ENCODE measurements at places on chromosomes 6 and 20.

- DNase-seq: no peak
Observed at GRCh38 chr6:116205281-116205680, 48.6 kb downstream of the TSPYL4 start.

DNA sequence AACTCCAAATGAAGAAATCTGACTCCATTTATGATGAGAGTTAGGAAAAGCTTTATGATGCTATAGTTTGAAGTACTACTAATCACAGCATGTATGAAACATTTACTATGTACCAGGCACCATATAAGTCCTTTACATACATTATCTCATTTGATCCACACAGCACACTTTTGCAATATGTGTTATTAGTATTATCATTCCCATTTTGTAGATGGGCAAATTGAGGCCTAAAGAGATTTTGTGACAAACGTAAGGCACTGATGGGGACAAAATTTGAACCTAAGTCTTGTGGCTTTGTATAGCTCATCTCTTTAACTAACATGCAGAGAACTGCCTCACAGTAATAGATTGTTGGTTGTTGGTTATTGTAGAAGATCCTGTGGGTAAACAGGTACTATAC is 14.2 kb upstream of the TNFRSF21 start:
- DNase-seq: no peak

- DNase-seq: no peak
Observed at GRCh38 chr6:163608204-163608644, 193.7 kb downstream of the QKI start.

GRCh38 chr20:63778034-63778752 is 38.6 kb downstream of the SLC2A4RG start:
- DNase-seq: no peak

GRCh38 chr6:10409731-10410206 is 5.1 kb downstream of the TFAP2A start:
- no peak for DNase-seq

- no peak for DNase-seq
Observed at GRCh38 chr6:148493424-148493823, 150.8 kb downstream of the SASH1 start.

DNA sequence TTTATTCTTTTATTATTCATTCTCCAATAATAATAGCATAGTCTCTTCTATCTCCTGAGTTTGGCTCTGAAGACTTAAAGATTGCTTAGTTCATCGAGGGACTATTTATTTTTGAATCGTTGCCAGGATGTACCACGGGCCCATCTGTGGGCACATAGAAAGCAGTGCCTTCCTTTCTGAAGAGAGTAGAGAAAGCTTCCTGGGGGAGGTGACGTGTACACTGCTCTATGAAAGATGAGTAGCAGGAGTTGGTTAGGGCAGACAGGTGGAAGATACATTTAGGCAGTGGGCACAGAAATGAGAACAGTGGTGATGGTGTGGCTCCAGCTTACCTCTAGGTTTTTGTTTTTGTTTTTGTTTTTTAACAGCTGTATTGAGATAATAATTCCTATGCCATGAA is 98.4 kb downstream of the CDKAL1 start:
- DNase-seq: no peak

- no peak for DNase-seq
Observed at GRCh38 chr6:106126482-106126881, 40.3 kb downstream of the PRDM1 start.

DNA sequence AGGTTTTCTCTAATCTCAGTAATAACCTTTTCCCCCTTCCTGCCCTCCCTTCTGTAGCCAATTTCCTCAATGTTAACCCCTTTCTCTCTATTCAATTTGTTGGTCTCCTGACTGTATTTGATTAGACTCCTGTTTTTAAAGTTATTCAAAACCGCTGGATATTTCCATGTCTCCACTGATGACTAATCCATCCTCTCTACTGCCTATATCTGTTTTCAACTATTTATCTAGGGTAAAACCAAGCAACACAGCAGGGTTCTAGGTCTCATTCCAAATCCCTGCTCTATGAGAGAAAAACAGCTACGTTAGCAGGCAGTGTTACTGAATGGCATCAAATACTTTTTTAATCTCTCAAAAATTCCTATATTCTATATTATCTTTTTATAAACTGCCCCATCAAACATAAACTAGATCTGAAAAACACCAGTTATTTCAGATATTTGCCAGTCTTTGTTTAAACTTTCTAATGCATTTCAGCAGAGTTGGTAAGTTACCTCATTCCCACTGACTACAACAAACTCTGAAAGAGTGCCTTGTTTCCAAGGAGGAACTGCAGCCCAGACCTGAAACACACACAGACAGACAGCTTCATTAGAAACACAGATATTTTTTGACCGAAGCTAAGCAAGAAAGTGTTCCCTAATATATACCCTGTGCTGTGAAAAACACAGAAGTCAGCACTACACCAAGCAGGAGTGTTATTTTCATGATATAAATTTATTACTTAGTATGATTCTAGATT is 8.2 kb downstream of the RTN4IP1 start:
- no peak for DNase-seq

- no peak for DNase-seq
Observed at GRCh38 chr6:159633196-159633595, 59.8 kb downstream of the SOD2 start.

DNA sequence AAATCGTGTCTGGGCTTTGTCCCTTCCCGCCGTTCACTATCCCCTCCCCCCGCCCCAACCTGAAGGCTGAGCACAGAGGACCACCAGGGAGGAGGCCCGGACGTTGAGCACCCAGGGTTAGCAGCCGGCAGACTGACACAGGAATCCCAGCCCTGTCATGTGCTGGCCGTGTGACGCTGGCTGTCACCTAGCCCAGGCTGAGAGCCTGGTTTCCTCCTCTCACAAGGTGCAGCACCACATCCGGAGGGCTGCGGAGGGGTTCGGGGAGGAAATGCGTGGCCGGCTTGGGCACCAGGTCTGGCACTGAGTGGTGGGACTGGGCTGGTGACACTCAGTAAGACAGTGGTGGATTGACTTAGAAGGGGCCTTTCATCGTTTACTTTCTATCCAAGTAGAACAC is 4.6 kb upstream of the LSM14B start:
- DNase-seq: peak; percentile 65

DNA sequence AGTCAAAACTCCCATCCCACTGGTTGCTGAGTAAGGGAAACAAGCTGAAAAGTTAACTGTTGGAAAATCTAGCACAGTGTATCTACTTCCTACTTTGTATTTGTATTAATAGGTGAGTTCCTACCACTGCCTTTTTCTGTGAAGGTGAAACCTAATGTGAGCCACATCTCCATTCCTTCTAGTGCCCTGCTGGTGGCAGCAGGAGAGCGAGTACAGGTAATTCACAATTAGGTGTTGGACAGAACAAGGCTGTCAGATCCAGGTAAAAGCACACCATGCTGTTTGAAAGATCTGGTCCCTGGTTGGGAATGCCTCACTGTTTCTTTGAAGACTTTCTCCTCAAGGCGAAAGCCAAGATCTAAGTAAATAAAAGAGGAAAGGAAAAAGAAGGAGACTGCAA is 528.4 kb downstream of the PKHD1 start:
- no peak for DNase-seq

GRCh38 chr6:28776269-28777146 is 147.3 kb downstream of the TRIM27 start:
- DNase-seq: no peak

DNA sequence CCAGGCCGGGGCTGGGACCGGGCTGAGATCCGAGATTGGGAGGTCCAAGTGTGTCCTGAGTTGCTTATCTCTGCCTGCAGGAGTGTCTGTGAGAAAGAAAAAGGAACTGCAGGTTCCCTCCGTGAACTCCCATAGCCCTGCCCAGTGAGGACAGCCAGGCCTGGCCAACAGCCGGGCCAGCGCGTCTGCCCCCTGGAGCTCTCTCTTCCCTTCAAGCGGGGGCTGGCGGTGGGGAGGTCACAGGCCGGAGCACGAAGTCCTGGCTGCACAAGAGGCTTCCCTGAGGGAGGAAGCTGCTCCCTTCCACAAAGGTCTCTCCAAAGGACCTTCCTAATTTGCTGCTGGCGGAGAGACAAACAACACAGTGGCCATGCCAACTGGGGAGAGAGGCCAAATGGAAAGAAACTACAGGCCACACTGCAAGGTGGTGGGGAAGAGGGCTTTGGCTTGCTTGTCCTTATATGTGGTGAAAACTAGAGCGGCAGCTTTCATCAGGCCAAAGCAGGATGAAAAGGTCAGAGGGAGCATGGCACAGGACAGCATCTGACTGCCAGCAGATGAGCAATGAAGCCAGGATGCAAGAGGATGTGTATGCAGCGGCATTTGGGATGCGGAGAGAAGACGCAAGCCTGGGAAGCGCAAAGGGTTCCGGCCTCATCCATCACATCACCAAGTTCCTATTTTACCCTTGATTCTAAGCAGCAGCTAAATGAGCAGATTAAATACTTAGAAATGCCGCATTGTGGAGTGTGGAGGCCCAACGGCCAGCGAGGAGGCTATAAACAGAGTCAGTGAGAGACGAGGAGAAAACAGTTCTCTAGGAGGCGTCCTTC is 260.0 kb downstream of the ERMARD start:
- DNase-seq: no peak

DNA sequence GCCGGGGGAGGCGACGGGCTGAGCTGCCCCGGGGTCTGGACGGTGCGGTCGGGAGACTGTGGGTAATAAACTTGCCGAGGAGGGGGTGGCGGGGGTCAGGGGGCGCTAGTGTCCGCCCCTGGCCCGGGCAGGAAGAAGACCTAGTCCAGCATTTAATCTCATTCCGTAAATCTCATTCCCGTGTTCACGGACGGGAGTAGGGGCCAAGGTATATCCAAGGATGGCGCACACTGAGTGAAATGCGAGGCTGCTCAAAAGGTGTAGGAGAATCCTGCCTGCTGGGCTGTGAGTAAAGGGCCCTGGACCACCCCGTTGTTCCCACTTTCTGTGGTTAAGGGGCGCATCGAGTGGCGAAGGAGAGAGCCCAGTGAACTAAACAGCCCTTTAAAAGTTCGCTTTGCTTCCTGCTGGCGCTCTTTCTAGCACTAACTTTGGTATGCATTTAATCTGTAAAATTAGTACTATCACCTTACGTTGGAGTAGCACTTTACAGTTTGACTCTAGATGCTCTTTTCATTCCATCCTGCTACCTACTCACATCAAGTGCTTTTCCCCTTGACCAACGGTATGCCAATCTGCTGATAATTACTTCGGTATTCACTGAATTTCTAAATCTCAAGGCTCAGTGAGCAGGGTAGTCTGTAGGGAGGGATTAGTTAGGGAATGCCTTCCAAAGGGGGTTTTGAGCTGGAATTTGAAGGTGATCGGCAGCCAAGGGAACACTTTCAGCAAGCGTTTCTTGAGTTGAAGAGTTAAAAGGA is 730 bp downstream of the PARD6B start:
- no peak for DNase-seq

GRCh38 chr6:4747588-4747987 is 28.6 kb upstream of the CDYL start:
- no peak for DNase-seq

DNA sequence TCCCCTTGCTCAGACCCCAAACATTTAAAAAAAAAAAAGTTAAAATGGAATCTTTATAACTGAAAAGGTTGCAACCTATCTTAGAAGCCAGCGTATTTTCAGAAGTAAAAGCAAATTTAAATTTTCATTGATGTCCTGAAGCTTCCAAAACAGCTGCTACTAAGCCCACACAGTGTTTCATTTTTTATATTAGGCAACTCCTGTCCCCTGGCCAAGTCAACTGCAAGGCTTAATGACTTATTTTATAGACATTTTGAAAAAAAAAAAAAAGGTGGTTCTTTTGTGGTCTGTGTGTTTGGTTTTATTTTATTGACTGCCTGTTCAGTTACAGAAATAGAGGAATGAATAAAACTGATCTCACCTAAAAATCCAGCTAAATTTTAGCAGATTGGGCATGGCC is 13.0 kb downstream of the CFAP61 start:
- no peak for DNase-seq

- DNase-seq: no peak
Observed at GRCh38 chr6:47438481-47439347, 38.9 kb upstream of the CD2AP start.

- DNase-seq: no peak
Observed at GRCh38 chr6:145502416-145502815, 232.9 kb downstream of the EPM2A start.

DNA sequence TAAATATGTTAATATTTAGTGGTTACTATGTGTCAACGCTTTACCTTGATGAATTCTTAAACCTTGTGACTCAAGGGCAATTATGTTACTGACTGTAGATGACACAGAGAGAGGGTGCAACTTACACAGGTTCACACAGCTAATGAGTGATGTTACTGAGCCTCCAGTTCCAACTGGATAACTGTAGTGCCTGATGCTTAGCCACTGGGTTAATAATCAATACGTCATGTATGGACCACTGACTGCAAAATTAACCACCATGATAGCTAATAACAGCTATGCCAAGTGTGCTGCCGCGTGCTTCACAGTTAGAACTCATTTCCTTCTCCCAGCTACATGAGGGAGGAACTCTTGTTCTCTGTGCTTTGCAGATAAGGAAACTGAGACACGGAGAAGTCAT is 45.4 kb downstream of the SIRPA start:
- no peak for DNase-seq

GRCh38 chr6:106370639-106371038 is 10.1 kb downstream of the CRYBG1 start:
- no peak for DNase-seq

- no peak for DNase-seq
Observed at GRCh38 chr20:48679599-48679998, 148.2 kb downstream of the PREX1 start.

- no peak for DNase-seq
Observed at GRCh38 chr6:73180076-73180738, 45.1 kb downstream of the KHDC1L start.

DNA sequence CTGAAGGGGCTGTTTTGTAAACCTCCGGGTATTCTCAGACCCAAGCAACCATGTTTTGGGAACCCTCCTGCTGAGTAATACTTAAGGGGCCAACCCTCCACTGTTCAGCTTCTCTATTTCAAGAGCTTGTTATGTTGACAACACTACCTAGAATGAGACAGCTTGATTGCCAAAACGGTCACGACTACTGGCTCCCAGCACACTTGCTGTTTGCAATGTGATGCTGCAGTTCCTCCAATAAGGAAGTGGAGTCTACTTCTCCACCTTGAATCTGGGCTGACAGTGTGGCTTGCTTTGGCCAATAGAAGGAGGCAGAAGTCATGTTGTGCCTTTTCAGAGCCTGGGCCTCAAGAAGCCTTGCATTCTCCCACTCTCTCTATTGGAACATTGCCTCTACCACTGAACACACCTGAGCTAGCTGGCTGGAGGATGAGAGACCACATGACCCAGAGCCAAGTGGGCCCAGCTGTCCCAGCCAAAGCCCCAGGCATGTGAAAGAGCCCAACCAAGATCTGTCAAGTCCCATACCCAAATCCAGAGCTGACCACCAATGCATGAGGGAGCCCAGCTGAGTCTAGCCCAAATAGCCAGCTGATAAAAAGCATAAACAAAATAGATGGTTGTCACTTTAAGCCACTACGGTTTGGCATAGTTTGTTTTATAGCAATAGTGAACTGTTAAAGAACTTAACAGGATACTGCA is 108.0 kb downstream of the PRND start:
- DNase-seq: no peak

DNA sequence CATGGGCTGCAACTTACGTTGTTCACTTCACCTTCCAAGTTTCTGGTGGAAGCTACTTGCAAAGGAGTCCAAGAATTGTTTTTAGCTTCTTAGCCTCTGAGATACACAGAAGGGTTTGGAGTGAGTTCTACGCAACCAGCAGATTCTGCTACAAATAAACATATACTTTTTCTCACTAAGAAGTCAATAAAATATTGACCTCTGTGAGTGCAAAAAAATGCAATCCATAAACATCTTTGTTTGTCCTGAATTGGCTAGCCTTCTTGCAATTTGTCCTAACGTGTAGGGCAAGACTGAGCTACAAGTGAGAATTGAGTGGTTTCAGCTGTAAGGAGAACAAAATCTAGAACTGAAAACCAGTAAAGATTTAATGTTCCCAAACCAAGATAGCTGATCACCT is 26.2 kb upstream of the E2F3 start:
- no peak for DNase-seq

All from activated naive CD4-positive, alpha-beta T cell treated with Interleukin-2 at 50 U/mL for 16 hours (primary cell).